Uterus (tissue), 4 donors: ENCODE measurements at places on chromosomes 6 and 20.

DNA sequence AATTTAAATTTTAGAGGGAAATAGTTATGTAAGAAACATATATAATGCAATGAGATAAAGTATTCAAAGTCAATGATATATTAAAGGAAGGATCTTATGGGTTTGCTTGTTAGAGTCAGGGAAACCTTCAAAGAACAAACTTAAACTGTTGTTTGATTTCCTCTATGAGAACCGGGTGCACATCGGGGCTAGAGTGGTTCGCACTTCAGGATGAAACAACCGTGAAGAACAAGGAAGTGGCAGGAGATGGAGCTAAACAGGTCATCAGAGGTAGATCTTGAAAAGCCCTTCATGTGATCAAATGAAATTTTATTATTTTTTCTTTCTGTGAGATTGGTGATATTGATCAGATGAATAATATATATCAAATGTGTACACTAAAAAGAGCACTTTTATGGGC is 951.9 kb upstream of the FLRT3 start:
- no peak for DNase-seq

DNA sequence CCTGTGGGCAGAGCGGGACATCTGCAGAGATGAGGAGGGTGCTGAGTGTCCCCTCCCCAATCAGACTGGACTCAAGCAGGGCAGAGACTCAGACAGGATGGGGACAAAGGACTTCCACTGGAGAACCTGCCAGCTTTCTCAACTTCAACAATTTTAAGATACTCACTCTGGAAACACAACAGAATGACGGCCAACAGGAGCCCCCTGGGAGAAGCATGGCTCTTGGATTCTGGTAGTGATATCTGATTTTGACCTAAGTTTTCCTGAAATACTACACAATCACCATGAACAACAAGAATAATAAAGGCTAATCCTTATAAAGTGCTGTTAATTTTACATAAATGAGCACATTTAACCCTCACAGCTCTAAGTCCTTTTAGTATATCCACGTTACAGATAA is 83.5 kb upstream of the PLEKHG1 start:
- no peak for DNase-seq

GRCh38 chr6:129642322-129642721 is 67.7 kb downstream of the ARHGAP18 start:
- no peak for DNase-seq

DNA sequence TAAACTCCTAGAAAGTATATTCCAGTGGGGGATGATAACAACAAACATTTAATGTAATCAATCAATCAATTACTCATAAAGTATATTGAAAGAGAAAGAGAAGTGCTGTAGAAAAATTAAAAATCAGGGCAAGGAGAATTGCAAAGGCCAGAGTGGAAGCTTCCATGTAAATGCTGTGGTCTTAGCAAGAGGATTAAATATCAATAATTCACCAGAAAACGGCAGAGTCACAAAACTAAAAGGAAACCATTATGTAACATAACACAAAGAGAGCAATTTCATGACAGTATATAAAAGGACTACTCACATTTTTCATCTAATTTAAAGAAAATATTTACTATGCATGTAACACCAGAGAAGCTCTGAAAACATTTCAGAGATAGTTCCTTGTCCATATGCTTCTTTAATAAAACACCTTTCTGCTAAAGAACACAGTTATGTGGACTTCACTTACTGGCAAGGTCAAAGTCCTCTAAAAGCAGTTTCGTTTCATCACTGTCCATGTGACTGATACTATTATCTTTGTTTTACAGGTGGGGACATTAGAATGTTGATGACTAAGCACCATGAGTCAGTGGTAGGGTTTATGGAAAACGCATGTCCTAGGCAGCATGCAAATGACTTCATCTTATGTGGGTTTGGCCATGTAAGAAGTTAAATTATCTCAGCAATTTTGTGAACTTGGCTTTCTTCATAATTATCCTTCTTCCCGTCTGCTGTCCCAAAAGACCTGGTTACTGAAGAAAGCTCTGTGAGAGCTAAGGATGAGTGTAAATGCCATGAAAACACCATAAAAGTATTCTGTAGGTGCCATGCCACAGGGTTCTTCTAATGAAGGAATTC is 185.8 kb upstream of the TENT5A start:
- no peak for DNase-seq

DNA sequence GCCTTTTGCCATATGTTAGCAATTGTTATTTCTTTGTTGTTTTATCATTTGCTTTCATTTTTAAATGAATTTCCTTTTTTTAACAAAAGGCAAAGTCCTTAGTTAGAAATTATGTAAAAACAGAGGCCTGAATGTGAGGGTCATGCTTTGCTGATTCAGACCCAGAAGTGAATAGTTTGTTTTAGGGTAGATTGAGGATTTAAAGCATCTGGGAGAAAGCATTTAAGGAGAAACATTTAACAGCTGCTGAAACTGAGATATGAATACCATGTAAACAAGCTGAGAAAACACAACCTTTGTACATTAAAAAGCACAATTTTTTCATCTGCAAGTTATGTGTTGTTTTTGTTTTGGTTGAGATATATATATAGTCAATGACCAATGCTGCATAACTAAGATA is 8.0 kb downstream of the HTR1B start:
- no peak for DNase-seq

DNA sequence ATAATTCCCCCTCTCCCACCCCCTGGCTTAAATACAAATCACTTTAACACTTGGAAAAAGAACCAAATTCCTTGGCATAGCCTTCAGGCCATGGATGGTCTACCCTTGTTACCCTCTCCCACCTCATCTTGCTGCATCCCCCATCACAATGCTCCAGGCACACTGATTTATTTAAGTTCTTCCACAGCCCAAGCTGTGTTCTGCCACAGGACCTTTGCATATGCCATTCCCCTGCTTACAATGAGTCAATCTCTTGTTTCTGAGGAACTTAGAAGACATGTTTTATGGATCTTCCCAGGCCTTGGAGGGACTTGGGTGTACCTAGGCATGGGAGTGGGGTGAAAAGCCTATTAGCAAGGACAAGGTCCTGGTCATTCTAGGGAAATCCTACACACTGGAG is 6.2 kb upstream of the MAFB start:
- DNase-seq, result no peak

DNA sequence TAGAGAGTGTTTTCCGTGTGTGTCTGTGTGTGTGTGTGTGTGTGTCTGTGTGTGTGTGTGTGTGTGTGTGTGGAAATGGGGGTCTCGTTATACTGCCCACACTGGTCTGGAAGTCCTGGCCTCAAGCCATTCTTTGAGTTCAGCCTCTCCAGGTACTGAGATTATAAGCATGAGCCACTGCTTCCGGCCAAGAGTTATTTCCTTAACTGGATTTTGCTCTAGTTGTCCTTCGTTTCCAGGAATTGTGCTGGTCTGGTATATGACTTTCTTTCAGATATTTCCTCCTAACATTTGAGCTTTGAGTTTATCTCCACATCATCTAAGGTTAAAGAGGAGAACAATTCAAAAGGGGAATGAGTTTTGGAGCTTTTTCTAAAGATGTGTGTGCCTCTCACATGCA is 124.8 kb downstream of the SH3BGRL2 start:
- DNase-seq, result no peak

DNA sequence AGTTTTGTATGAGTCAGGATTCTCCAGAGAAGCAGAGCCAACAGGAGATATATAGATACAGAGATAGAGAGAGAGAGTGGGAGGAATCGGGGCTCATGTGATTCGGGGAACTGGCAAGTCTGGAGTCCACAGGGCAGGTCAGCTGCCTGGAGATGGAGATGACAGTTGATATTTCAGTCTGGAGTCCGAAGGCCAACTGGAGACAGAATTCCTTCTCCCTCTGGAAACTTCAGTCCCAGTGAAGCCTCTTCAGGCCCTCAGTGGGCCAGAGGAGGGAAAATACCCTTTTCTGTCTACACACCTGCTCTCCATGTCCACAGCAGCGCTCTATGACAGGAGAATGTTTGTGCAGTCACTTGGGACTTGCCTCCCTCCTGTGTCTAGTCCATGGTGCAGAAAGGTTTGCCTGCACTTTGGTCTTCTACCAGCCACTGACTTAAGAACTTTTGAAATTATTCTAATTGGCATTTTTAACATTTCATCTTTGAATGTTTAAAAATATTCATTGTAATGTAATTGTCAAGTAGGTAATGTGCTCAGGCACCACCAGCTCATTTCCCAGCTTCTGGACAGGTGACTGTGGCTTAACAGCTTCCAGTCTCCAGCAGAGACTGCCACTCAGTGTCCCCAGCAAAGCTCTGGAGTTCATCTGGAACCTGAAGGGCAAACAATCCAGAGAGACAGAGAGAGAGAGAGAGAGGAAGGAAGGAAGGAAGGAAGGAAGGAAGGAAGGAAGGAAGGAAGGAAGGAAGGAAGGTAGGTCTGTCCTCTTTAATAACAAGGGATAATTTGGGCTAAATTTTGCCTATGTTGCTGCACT is 43.8 kb upstream of the AFDN start:
- no peak for DNase-seq

DNA sequence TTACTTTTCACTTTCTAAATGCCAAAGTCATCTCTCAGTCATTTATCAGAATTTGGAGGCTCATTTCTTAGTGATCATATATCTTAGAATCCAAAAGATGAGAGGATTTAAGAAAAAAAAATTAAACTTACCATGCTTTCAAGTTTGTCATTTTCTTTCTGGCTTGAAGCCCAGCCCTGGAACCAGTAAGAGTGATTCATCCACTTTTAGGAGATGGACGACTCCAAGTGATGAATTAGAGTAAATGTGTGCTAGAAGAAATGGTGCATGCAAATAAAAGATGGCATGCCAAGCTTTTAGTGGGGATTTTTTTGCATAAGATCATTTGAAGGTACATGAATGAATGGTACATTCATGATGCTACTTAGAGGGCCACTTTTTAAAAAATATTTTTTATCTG is 20.1 kb downstream of the PLCB1 start:
- DNase-seq, result no peak

DNA sequence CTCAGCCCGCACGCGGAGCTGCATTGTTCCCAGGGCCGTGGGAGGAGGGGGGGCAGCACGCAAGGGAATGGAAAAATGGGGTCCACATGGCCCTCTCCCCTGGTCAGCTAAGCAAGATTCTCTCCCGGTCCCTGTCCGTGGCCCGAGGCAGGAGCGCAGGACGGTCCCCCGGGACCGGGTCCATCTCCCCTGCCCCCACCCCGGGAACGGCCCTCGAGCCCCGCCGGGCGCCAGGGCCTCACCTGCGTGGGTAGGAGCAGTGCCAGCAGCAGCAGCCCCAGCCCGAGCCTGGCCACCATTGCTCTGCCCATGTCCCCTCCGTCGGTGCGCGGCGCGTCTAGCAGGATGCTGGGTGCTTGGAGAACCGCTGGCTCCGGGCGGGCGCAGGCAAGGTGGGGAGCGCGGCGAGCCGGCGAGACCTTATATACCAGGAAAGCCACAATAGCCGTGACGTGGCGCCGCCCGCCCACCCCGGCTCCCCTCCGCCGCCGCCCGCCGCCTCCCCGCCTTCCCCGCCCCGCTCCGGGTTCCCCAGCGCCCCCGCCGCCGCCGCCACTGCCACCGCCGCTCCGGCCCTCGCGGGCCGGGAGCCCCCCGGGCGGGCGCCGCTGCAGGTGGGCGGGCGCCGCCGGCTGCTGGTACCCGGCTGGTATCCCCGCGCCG is at the start of gene CD24:
Gene CD24, minus strand, starts transcription at position 394 of the 663 bp plus-strand sequence. Its CDS starts 83 bp downstream, at position 311.
- DNase-seq, result no peak

GRCh38 chr6:119974430-119975159 is 625.0 kb upstream of the MAN1A1 start:
- DNase-seq, result no peak

DNA sequence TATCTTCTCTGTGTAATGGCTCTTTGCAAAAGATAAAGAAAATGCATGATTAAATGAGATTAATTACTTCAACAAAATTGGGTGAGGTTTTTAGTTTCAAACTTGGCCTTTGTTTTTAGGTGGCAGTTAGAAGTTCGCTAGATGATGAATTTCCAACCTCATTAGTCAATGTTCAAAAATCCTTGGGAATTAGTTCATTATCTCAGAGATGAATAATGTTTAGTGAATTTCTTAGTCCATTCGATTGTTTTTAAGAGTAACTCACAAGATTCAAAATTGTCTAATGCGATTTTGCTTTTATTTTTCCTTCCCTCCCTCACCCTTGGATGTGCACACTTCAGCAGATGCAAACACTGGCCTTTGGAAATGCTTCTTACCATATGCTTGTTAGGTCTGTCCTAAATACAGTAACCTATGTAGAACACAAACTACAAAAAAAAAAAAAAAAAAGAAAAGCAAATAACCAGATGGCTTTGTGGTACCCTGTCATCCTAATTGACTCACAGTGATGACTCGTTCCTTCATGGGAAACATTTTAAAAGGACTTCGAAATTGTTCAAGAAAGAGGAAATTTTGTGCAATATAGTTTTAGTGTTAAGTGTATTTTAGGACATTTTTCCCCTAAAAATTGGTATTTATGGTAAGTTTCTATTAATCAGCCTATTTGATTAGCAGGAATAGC is 66.7 kb downstream of the FAM229B start:
- no peak for DNase-seq

DNA sequence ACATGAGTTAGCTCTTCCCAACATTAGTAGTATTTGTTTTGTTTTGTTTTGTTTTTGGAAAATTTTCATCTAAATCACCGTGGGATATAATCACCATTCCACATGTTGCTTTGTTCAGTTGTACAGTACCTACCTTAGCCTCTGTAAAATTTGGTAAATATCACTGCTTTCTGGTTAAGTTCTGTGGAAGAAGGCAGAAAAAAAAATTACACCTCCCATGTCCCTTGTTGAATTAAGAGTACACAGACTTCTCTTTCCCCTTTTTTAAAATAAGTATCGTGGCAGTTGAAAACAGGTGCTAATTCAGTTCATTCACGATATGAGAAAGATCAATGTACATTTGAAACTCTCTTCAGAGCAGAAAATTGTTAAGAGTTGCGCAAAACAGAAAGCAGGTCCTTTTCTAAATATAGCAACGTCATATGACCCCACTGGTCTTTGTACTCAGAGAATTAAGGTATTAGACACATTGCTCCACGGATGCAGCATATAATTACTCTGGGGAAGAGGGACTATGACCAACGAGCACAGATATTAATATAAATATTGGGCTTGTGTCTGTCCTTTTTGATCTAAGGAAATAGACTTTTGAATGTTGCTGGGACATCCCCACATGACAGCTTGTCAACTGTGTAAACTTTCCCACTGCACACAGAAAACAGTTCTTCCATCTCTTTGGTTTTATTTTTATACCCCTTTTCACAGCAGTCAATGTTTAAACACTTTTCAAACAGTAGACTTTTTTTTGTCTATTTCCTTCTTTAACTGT is 58.6 kb upstream of the ZNF217 start:
- DNase-seq, result no peak

DNA sequence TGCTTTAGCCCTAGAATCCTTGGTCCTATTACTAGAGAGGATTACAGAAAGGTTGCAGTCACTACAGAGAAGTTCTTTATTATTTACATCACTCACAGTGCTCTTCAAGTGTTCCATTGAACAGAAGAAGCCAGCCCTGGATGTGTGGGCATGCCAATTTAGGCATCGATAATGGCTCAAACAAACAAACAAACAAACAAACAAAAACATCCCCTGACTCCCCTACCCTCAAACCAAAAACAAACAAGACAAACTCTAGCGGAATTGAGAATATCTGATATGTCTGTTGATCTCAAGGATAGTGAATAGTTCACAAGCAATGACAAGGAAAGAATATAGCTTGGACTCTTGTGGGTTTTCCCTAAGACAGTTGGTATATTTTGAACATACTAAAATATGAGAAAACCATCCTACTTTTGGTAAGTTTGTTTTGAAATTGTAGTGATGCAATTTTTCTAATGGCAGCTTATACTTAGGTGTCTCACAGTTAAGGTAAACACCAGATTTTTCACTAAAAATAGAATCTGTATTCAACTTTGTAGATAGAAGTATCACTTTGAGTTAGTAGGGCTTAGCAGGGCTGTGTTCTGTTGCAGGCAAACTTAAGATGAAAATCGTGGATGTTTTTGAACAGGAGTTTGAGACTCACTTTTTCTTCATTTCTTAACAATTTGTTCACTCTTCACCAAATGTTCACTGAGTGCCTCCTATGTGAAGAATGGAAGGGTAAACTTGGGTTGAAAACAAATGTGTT is 92.8 kb upstream of the FAM184A start:
- DNase-seq, result no peak
